ENCODE measurements at places on chromosomes 12 and 14. TPM values are rescaled to one million over a fixed set of nuclear protein-coding genes. Genes with fewer than 3 reads are reported as not detected.

Gene IL23A
- 29.9 TPM for total RNA-seq

Gene FZD10
- not detected for total RNA-seq

Gene ASPG
- not detected for total RNA-seq

Gene CEBPE
- total RNA-seq: 0.53 TPM

Gene RGS6
- not detected for total RNA-seq

Gene TCL1A
- total RNA-seq: 1.9 TPM

Gene SMIM41
- not detected for total RNA-seq

Gene MGP
- 2.1 TPM for total RNA-seq

GRCh38 chr12:72191761-72192160 is 80.4 kb upstream of the TRHDE start:
- no peak overlapping the region for H3K4me3 ChIP-seq
- H3K27me3 ChIP-seq: no peaks in the 10 kb centered on the region
- H3K36me3 ChIP-seq: no peaks in the 10 kb centered on the region
- H3K4me1 ChIP-seq: no peaks in the 10 kb centered on the region
- H3K27ac ChIP-seq: no peak overlapping the region

DNA sequence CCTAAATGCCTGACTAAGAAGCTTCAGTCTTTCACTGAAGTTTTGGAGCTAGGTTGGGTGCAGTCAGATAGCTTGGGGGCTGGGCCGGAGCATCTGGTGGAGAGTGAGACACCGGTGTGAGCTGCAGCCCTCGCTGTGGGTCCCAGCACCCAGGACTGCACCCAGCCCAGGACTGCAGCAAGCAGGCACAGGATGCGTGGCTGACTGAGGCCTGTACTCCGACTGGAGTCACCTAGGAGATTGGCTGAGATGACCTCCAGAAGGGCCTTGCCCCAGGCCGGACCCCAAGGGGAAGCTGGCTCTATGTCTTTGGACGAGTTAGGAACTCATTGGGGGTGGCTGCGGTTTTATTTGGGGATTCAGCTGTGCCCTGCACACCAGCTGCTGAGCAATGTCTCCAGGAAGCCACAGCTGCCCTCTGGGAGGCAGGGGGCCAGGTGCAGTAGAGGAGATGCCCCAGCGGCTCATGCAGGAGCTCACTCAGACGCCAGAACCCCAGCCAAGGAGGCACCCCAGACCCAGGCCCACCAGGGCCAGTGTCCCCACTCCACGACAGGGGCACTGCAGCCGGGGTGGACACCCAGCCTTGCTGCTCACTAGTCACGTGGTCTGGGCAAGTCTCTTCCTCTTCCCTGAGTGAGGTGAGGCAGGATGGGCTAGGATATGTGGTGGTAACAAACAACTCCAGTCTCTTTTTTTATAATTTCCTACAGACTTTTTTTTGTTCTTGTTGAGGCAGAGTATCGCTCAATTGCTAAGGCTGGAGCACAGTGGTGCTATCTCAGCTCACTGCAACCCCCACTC is 31.8 kb upstream of the RCOR1 start:
- H3K4me3 ChIP-seq: no peak overlapping the region
- H3K27ac ChIP-seq: no peak overlapping the region
- H3K36me3 ChIP-seq: no peaks in the 10 kb centered on the region
- peaks cover 6% of the 10 kb centered on the region for H3K4me1 ChIP-seq

GRCh38 chr12:105713606-105714305 is 383.3 kb downstream of the C12orf75 start:
- DNase-seq: no peak
- H3K4me3 ChIP-seq: no peak overlapping the region
- no peaks in the 10 kb centered on the region for H3K4me1 ChIP-seq

DNA sequence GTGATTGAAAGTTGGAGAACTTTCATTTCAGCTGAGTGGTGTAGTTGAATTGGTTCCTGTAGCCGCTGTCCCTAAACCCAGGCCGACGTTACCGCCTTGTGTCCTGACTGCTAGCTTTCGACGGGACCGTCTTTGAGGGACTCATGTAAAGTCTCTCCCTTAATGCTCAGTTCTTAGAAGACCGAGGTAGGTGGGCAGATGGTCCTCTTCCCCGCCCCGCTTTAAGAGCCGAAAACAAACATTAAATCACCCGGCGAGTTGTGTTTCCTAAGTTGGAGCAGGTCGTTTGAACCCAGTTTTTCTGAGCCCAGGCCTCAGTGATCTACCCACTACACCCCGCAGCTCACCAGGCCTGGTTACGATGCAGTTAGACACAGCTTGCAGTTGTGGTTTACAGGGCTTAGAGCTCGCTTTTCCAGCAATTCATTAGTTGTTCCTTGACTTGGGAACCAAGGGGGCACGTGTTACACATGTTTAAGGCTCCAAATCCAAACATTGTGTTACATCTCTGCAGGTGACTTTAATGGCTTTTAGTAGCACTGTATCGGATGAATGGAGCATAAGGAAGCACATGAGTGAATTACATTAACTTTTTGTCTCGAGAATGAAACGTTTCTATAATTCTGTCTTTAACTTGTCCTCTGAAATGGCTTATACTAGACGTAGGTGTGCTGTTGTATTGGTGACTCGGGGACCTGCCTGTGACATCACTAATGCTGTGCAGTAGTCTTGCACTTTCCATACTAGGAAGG is 790 bp downstream of the NEDD1 start:
- H3K36me3 ChIP-seq: no peaks in the 10 kb centered on the region
- H3K4me1 ChIP-seq: peaks cover 12% of the 10 kb centered on the region
- peak overlapping the region; percentile 98 for H3K27ac ChIP-seq

DNA sequence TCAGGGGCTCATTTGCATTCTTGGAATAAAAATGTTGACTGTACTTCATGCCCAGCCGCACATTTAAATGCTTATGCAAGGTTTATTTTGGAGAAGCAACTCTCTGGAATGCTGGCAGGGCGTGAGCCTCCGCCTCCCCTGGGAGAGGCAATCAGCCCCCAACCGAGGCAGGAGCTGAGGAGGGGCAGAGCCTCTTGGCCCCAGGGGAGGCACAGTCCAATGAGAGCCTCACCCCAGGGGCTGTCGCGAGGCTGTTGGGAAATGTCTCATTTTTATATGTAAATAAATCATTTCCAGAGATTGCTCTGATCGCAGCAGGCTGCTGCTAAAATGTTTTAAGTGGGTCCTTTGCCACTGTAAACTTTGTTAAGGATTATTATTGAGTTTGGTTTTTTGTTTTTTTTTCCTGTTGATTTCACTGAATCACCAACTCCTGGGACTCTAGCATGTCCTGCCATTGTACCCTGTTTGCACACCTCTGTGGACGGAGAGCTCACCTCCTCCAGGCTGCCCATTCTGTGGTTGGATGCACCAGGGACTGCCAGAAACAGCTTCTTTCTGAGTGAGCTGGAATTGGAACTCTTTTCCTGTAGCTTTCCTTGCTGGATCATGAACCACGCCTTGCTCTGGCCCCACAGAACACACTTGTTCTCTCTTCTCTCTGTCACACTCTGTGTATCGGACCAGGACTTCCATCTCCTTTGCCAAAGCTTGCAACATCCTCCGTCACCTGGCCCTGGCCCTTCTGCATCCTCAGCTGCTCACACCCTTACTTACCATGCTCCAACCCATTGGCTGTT is 46.9 kb upstream of the FAM181A start:
- H3K36me3 ChIP-seq: no peaks in the 10 kb centered on the region
- no peak overlapping the region for H3K4me3 ChIP-seq
- no peaks in the 10 kb centered on the region for H3K27me3 ChIP-seq
- H3K4me1 ChIP-seq: no peaks in the 10 kb centered on the region
- H3K27ac ChIP-seq: no peak overlapping the region
- DNase-seq: no peak

DNA sequence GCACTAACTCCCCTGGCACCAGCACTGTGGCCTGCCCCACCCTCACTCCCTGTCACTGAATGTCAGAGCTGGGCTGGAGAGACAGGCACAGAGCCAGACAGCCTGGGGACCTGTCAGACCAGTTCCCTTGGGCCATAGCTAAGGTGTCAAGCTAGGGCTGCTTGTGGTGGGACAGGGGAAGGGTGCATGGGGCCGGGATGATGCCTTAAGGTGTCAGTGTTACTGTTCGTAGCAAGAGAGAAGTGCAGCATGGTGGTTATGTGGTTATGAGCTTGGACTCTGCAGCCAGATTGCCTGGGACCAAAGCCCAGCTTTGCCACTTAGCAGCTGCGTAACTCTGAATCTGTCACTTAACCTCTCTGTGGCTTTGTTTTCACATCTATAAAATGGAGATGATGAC is 3.8 kb downstream of the RAPGEF3 start:
- no peak overlapping the region for H3K27ac ChIP-seq
- H3K4me3 ChIP-seq: no peak overlapping the region
- H3K27me3 ChIP-seq: peaks cover 14% of the 10 kb centered on the region
- no peak for DNase-seq

DNA sequence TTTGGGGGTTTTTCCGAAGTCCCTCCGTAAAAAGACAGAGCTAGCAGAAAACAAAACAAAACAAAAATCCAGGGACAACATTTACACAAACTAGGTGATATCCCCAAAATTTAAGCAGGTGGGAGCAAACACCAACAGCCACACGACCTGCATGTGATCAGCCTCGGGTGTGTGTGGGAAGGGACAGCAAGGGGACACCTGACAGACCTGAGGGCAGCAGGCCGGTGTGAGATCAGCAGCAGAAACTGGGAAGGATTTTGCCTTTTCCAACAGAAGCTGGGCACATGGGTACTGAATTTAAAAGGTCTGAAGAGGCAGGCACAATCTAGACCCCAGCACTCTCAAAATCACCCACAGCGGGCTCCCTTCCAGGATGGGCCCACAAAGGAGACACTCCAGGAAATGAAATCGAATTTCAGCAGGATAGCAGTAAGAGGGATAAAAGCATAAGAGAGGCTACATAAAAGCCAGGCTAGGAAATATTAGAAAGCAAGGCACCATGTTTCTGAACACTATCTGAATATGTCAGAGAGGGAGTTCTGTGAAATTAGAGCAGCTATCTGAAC is 36.5 kb upstream of the SELPLG start:
- H3K36me3 ChIP-seq: no peaks in the 10 kb centered on the region
- no peak overlapping the region for H3K4me3 ChIP-seq
- no peaks in the 10 kb centered on the region for H3K27me3 ChIP-seq
- H3K4me1 ChIP-seq: no peaks in the 10 kb centered on the region

GRCh38 chr12:57090924-57091637 is 2.2 kb downstream of the NAB2 start:
- peak overlapping the region; percentile 88 for H3K4me3 ChIP-seq
- H3K27ac ChIP-seq: no peak overlapping the region
- H3K4me1 ChIP-seq: peaks cover 20% of the 10 kb centered on the region
- H3K36me3 ChIP-seq: peaks cover 7% of the 10 kb centered on the region

- no peak overlapping the region for H3K4me3 ChIP-seq
- H3K36me3 ChIP-seq: no peaks in the 10 kb centered on the region
- no peak overlapping the region for H3K27ac ChIP-seq
- H3K4me1 ChIP-seq: no peaks in the 10 kb centered on the region
- no peaks in the 10 kb centered on the region for H3K27me3 ChIP-seq
- no peak for DNase-seq
Observed at GRCh38 chr12:94308612-94309011, 151.1 kb downstream of the CEP83 start.

GRCh38 chr12:98653866-98654493 is 8.9 kb downstream of the APAF1 start:
- H3K27ac ChIP-seq: no peak overlapping the region
- H3K36me3 ChIP-seq: peaks cover 5% of the 10 kb centered on the region
- no peaks in the 10 kb centered on the region for H3K27me3 ChIP-seq
- no peak for DNase-seq

GRCh38 chr14:93156693-93157369 is 27.9 kb downstream of the MOAP1 start:
- no peak for DNase-seq
- H3K27ac ChIP-seq: no peak overlapping the region

DNA sequence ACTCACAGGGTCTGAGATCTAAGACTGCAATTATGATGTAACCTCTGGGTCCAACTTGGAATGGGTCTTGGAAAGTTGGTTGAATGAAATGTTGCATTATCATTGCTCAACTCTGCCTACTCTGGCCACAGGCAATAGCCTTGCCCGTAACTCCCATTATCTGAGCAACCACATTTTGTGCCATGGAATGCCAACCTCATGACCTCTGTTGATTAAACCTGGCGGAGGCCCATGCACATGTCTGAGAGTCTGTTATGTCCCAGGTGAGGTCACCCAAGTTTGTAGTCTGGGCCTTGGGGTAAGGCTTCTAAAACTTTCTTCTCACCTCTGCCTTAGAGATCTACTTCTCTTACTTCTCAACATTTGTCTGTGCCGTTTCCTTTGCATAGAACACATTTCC is 140.9 kb downstream of the TBX5 start:
- no peaks in the 10 kb centered on the region for H3K36me3 ChIP-seq
- H3K4me1 ChIP-seq: no peaks in the 10 kb centered on the region
- DNase-seq: no peak

DNA sequence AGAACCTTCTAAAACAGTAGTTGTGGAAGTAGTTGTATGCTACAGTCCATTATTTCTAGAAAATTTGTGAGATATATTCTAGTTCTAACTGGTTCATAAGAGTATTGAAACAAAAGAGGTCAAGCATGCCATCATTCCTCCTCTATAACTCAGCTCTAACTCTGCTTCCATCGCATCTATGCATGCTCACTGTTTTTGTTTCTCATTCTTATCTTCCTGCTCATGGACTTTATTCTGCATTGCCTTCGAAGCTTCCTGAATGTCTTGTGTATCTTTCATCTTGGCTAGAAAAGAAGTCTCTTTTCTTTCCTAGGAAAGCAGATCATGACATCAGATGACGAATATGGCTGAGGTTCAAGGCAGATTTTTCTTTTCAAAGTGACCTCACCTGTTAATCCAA is 402 bp downstream of the LMNTD1 start:
- no peaks in the 10 kb centered on the region for H3K27me3 ChIP-seq
- H3K4me1 ChIP-seq: no peaks in the 10 kb centered on the region
- no peak overlapping the region for H3K27ac ChIP-seq
- DNase-seq: no peak

- H3K36me3 ChIP-seq: no peaks in the 10 kb centered on the region
- H3K4me3 ChIP-seq: no peak overlapping the region
- DNase-seq: no peak
- no peaks in the 10 kb centered on the region for H3K27me3 ChIP-seq
- no peaks in the 10 kb centered on the region for H3K4me1 ChIP-seq
- no peak overlapping the region for H3K27ac ChIP-seq
Observed at GRCh38 chr12:87784350-87784749, 244.9 kb downstream of the C12orf50 start.

DNA sequence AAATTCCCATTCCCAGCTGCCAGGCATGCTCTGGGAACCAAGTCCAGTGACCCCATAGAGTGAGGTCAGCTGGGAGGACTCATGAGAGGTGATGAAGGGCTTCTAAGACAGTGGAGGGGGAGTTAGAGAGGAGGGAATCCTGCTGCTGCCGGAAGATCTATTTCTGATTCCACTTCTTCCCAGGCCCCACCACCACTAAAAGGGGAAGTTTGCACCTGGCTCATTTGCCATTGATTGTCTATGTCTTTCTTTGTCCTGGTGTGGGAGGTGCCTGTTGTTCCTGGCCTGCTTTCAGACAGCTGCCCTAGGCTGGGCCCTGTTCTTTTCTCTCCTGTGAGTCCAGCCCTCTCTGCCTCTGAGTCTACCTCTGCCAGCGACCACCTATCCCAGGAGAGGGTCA is 3.0 kb upstream of the KRT6A start:
- no peak overlapping the region for H3K4me3 ChIP-seq
- H3K27ac ChIP-seq: no peak overlapping the region
- no peaks in the 10 kb centered on the region for H3K27me3 ChIP-seq
- DNase-seq: no peak
- H3K36me3 ChIP-seq: no peaks in the 10 kb centered on the region

- no peak overlapping the region for H3K27ac ChIP-seq
- no peak overlapping the region for H3K4me3 ChIP-seq
- peak; percentile 69 for DNase-seq
- H3K27me3 ChIP-seq: peaks cover 3% of the 10 kb centered on the region
Observed at GRCh38 chr12:54191550-54192022, 2.8 kb upstream of the SMUG1 start.

- no peaks in the 10 kb centered on the region for H3K36me3 ChIP-seq
- no peak for DNase-seq
- no peaks in the 10 kb centered on the region for H3K4me1 ChIP-seq
- no peak overlapping the region for H3K4me3 ChIP-seq
Observed at GRCh38 chr12:5575987-5576386, 144.1 kb downstream of the NTF3 start.
